ENCODE measurements at places on chromosomes 7 and 10.
A peak's percentile ranks its signal among the peaks of the same experiment; 100 is the strongest.

DNA sequence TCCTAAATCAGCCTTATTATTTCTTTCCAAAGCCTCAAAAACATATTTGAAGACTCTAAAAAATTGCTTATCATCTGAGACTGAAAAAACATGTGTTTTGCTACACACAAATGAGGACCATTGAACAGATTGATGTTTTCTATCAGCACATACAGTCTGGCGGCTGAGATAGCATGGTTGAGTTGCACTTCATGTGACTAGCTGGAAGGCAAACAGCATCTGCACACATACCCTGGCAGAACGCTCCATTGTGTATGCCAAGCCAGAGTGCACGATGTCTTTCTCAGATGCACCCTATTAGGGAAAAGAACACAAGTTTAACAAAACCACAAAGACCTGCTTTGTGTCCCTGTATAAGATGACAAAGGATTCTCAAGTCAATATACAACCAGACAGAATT, 33.0 kb downstream of the FAM25A start:
- no peak for DNase-seq
- H3K36me3 ChIP-seq: peaks cover 74% of the 10 kb centered on the region
- H3K4me3 ChIP-seq: no peak overlapping the region
- no peaks in the 10 kb centered on the region for H3K27me3 ChIP-seq
- H3K4me1 ChIP-seq: peaks cover 13% of the 10 kb centered on the region
- no peak overlapping the region for H3K27ac ChIP-seq

GRCh38 chr7:133822001-133822641, 305.0 kb upstream of the LRGUK start:
- no peaks in the 10 kb centered on the region for H3K4me1 ChIP-seq
- no peaks in the 10 kb centered on the region for H3K27me3 ChIP-seq
- no peak for DNase-seq
- no peak overlapping the region for H3K4me3 ChIP-seq

DNA sequence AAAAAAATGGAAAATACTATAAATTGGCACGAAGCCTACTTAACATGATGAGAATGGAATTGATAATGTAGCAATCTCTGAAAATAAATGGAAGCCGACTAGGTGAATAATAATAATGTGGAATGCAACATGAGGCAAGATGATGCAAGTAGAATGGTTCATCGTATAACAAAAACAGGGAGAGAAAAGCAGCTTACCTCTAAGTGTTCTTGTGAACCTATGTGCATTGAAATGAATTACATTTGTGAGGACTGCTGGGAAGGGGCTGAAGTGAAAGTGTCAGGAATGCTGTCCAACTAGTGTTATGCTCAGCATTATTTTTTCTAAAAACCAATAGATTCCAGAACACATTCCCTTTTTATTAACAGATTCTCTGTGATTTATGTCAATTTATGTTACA, 440.6 kb upstream of the LRRN3 start:
- no peaks in the 10 kb centered on the region for H3K27me3 ChIP-seq
- no peak overlapping the region for H3K4me3 ChIP-seq
- no peaks in the 10 kb centered on the region for H3K4me1 ChIP-seq

DNA sequence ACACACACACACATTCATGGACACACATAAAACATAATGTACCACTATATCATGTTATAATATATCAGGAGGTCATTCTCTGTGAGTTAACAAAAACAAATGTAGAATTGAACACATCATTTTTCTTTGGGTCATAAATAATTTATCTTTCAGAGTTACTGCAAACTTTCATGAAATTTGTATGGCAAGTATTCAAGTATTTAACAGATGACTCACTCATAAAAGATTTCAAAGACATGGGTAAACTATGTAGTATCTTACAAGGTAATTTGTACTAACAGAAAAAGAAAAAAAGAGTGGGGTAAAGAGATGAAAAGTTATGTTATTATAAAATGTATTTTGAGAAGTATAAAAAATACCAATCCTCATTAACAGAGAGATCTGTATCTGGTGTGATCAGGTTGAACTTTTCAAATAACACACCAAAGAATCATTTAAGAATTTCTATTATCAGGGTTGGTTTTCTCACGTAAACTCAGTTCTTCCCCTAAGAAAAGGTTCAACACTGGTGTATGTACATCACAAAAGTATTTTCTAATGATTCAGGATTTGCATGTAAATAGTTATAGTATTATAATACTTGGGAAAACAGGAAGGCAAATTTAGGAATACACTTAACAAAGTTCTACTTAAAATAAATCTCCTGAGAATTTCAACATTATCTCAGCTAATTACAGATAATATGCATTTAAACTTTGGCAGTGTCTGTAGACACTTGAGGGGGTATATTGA, 933.1 kb upstream of the LRRN3 start:
- no peak overlapping the region for H3K27ac ChIP-seq
- H3K4me3 ChIP-seq: no peak overlapping the region
- no peaks in the 10 kb centered on the region for H3K4me1 ChIP-seq
- no peak for DNase-seq
- H3K36me3 ChIP-seq: no peaks in the 10 kb centered on the region

- no peak overlapping the region for H3K4me3 ChIP-seq
- no peak overlapping the region for H3K27ac ChIP-seq
- no peaks in the 10 kb centered on the region for H3K36me3 ChIP-seq
- H3K4me1 ChIP-seq: no peaks in the 10 kb centered on the region
- no peaks in the 10 kb centered on the region for H3K27me3 ChIP-seq
- DNase-seq: no peak
Measured at GRCh38 chr7:87456247-87456646, 19.2 kb downstream of the ABCB4 start.

DNA sequence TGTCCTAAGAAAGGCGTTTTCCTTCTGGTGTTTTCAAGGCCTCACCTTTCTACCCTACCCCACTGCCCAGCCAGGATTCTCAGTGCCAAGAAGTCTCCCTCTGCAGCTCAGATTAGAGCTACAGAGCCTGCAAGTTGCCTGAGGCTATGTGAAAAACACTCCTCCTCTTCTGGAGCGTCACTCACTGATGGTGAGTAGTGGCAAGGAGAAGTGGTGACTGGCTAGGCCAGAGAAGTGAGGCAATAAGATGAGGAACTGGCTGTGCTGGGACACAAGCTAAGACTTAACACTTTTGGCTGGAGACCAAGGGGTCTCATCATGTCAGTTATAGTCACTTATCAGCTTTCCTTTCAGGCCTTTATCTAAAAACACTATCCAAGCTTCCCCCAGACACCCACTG, 86.7 kb upstream of the PRKAR2B start:
- peak; percentile 80 for DNase-seq
- no peaks in the 10 kb centered on the region for H3K36me3 ChIP-seq
- H3K4me1 ChIP-seq: peaks cover 17% of the 10 kb centered on the region

GRCh38 chr7:135447748-135448147, 62.2 kb downstream of the CNOT4 start:
- peaks cover 3% of the 10 kb centered on the region for H3K36me3 ChIP-seq
- H3K4me3 ChIP-seq: no peak overlapping the region
- H3K27me3 ChIP-seq: no peaks in the 10 kb centered on the region

DNA sequence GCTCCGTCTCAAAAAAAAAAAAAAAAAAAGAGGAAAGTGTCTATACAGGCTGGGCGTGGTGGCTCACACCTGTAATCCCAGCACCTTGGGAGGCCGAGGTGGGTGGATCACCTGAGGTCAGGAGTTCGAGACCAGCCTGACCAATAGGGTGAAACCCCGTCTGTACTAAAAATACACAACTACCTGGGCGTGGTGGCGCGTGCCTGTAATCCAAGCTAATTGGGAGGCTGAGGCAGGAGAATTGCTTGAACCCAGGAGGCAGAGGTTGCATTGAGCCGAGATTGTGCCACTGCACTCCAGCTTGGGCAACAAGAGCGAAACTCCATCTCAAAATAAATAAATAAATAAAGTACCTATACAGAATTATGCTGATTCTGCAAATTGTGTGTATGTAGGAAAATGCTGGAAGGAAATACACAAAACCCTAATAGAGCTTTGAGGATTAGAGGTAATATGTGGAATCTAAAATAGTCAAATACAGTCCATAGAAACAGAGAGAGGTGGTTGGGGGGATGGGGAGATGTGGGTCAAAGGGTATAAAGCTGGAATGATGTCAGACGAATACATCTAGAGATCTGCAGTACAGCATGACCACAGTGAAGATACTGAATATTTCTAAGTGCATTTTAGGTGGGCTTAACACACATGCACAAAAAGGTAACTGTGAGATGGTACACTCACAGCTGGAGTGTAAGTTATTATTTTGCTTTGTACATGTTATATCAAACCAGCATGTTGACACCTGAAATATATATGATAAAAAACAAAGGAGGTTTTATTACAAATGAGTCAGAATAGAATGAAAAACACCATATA, 174.5 kb upstream of the KLF14 start:
- H3K36me3 ChIP-seq: no peaks in the 10 kb centered on the region
- H3K27ac ChIP-seq: no peak overlapping the region
- H3K4me1 ChIP-seq: peaks cover 30% of the 10 kb centered on the region
- no peak overlapping the region for H3K4me3 ChIP-seq
